Stimulated activated CD4-positive, alpha-beta T cell treated with anti-CD3 and anti-CD28 coated beads, Interleukin-2, amount 100 ng/mL, for 4 hours (primary cell): ENCODE measurements at places on chromosomes 12 and 14.

- no peak for DNase-seq
Measured at GRCh38 chr14:92686411-92686899, 62.0 kb downstream of the LGMN start.

DNA sequence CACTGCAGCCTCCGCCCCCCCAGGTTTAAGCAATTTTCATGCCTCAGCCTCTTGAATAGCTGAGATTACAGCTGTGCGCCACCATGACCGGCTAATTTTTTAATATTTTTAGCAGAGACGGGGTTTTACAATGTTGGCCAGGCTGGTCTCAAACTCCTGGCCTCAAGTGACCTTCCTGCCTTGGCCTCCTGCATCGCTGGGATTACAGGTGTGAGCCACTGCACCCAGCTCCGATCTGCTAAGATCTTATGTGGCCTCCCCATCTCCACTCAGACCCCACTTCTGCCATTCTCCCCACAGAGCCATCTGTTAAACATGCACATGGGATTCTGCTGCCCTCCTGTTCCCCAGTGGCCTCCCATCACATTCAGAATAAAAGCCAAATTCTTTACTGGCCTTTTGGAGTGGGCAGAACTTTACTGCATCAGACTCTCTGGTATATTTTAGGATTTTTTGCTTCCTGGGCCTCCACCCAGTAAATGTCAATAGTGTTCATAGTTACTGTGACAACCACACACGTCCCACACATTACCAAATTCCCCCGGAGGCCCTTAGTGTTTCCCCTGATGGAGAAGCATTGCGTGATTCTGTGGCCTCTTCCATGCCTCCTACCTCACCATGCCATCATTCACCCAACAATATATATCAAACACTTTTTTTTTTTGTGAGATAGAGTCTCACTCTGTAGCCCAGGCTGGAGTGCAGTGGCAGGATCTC, 96.3 kb downstream of the PTPN11 start:
- DNase-seq = no peak

GRCh38 chr12:11758510-11759493, 109.3 kb downstream of the ETV6 start:
- DNase-seq = no peak

- no peak for DNase-seq
Measured at GRCh38 chr14:69937367-69938081, 58.3 kb downstream of the SMOC1 start.

DNA sequence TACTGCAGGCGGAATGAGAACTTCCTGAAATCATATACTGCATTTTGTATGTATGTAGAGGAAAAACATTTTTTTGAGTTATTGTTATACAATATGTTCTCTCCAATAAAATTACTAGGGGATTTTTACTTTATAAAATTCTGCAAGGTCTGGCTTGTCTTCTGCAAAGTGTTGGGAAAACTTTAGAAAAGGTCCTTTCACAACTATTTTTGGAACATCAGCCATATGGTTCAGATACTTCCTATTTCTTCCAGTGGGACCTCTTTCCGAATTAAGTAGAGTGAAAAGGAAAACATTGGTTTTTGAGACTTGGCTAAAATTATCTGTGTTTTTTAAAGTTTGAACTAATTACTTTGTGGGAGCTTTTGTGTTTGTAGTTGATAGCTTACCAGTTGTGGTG, 52.7 kb downstream of the DAAM1 start:
- DNase-seq = no peak

DNA sequence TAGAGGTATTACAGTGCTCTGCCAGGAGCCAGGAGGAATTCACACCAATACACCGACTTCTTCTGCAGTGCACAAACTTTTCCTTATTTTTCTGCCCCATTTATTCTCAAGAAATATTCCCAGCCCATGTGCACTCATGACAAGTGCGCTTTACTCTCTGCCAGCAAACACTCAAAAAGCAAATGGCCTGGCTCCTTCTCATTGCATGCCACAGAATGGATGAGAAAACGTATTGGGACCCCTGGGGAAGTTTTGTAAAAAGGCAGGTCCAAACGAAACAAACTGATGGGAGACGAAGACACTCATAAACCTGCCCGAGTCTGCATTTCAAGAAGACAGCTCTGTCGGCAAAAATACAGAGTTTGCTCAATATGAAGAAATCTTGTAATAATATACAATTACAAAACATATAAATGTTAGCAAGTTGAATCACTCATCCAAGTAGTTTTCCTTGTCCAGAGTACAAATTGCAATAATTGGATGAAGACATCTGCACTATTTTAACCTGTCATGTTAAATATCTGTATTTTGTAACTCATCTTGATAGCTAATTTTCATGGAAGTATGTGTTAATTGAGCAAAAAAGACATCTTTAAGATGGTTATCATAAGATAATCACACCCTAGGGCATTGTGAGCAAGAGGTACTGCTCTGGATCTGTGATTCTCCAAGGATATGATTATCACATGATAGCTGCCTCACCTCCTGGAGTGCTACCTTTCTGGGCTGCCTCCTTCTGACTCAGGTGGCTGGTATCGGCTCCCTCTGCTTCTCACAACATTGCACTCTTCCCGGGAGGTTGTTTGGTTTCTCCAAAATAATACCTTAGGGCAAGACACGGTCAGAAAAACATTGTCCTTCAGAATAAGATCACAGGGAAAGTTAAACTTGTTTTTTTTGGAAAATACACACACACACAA, 260.8 kb upstream of the G2E3 start:
- no peak for DNase-seq

- no peak for DNase-seq
Measured at GRCh38 chr14:23640524-23641141, 4.5 kb downstream of the DHRS2 start.

GRCh38 chr12:95998611-95999286, 2.6 kb upstream of the HAL start:
- peak; percentile 31 for DNase-seq

DNA sequence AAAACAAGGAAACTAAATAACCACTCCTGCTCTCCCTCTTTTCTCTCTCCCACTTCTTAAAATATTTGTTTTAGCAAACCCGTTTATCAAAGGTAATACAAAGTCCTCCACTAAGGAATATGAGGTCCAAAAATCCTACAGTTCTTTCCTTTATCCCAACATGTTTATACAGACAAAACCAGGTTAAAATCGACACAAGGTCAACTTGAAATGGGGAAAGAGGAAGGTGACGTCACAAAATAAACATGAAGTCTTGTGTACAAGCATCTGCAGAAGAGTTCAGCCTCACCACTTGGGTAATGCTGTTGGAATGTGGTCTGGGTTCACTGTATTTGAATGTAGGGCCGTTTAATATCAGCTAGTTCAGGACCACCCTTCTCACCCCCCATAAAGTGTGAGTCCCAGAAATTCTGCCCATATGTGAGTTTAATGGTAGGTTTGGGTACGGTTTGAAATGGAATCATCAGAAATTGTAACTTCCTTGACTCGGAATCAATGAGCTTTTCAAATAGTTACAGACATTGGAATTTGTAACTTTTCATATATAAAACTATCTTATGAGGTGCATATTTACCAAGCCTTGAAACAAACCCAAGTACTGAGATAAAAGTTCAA, 120.0 kb upstream of the SLC38A2 start:
- no peak for DNase-seq

DNA sequence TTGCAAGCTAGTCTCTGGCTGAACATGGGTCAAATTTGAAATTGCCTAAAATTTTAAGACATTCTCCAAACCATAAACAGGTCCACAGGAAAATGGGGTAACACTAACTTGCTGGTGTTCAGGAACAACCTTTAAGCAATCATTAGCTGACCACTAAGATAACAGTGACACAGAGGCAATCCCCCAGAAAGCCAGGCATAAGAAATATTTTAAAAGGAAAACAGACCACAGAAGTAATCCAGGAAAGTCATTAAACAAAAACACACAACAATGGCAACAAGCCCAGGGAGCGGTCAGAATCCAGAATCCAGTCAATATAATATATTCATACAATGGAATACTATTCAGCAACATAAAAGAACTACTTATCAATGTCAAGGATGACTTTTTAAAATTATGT, 59.1 kb downstream of the LRP6 start:
- no peak for DNase-seq

GRCh38 chr12:89517720-89518119, 6.9 kb downstream of the GALNT4 start:
- no peak for DNase-seq
